Mammary microvascular endothelial cell (primary cell): ENCODE measurements at places on chromosomes 2 and 18. TPM values are rescaled to one million over a fixed set of nuclear protein-coding genes. Genes with fewer than 3 reads are reported as not detected.

SPATA3 gene
- total RNA-seq: not detected in 2 replicates

LRRTM4 gene
- total RNA-seq: not detected in 2 replicates

GALNT14 gene
- total RNA-seq: 2.1 and 5.9 TPM in 2 replicates

NCKAP5 gene
- 0.13 and 0.49 TPM in 2 replicates for total RNA-seq

SERPINB12 gene
- not detected in 2 replicates for total RNA-seq

CFAP221 gene
- 0.07 TPM in 1 of 2 replicates, not detected in the other for total RNA-seq

HOXD3 gene
- total RNA-seq: 4.6 and 4.9 TPM in 2 replicates

GALNT5 gene
- total RNA-seq: under 0.01 and 0.07 TPM in 2 replicates

GREB1L gene
- 0.07 and 3.1 TPM in 2 replicates for total RNA-seq

INSIG2 gene
- 10.9 and 12.3 TPM in 2 replicates for total RNA-seq

MSTN gene
- 0.05 TPM in 1 of 2 replicates, not detected in the other for total RNA-seq

CLIP4 gene
- total RNA-seq: 16.3 and 17.4 TPM in 2 replicates

SATB2 gene
- 0.60 and 4.5 TPM in 2 replicates for total RNA-seq

SRD5A2 gene
- not detected in 2 replicates for total RNA-seq

UGT1A10 gene
- total RNA-seq: not detected in 2 replicates

PRKAG3 gene
- total RNA-seq: not detected in 2 replicates

COBLL1 gene
- total RNA-seq: 17.7 and 17.9 TPM in 2 replicates

GNAL gene
- total RNA-seq: 0.05 TPM in 1 of 2 replicates, not detected in the other

GAREM1 gene
- total RNA-seq: 0.39 and 0.53 TPM in 2 replicates

DNER gene
- total RNA-seq: 2.1 and 2.6 TPM in 2 replicates

DYNAP gene
- total RNA-seq: not detected in 2 replicates
